ENCODE measurements at places on chromosomes 2 and 18.

DNA sequence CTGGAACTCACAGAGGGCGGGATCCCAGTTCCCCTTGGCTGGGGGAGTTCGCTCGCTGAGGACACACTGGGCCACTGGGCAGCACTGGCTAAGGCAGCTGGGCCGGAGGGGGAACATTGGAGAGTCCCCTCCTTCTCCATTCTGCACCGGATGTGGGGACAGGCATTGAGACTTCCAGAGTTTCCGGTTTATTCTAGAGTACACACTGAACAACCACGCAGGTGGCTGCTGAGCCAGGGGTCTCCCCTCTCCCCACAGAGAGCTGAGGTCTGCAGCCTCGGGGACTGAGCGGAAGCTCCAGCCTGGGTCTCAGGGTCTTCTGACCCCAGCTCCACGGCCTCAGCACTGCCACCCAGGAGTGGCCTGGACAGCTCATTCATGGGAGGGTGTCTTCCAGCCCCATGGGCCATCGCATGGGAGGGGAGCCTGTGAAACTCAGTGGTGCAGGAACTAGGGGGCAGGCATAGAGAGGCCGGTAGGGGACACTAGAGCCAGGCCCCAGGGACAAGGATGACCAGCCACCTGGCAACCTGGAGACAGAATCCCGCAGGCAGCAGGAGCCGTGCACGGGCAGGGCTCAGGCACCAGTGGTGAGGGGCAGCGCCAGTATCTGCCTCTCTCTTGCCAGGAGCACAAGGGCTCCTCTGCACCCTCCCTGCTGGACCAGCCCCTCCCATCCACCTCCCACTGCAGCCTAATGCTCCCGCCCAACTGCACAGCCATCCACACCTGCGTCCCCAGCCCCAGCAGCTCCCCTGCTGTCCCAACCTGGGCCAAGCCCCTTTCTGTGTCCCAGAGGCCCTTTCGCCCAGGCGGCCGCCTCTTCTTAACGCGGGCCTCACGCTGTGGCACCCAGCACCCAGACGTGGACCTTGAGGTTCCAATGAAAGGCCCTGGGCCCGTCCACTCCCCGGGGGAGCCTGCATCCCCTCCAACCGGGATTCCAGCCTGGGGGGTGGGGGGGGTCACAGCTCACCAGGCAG lies 45.1 kb upstream of the GPC1 start:
- DNase-seq, result peak; percentile 36

DNA sequence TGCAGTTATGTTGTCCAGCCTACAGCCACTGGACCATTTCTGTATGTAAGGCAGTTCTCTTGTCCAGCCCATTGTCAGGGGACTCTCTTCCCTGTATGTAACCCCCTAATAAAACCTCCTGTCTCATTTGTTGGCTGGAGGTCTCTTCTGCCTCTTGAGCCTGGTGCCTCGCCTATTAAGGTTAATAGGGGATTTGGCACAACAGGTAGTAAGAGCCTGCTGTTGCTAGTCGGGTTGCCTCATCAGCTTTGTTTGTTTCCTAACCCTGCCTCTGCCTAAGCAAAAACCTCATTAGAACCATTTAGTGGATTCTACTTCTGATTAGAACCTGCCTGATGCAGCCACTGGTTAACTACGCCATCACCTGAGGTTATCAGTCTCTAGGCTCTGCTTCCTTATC lies 62.2 kb upstream of the STPG4 start:
- DNase-seq, result no peak

DNA sequence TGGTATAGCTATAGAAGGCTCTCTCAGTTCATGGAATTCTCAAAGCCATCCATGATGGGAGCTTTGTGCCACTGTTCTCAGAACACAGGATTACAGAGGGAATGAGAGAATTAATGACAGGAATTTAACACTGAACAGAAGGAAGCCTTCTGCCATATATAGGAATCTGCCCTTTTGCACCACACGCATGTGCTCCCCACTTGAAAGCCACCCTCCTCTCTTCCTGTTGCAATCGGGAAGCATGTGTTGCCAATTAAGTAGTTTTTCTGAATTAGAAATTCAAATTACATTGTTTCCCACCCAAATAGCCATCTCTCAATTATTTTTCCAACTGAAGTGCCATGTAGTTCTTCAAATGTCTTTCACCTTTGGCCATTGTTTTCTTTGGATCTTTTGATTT lies 71.3 kb downstream of the C1D start:
- peak; percentile 28 for DNase-seq

DNA sequence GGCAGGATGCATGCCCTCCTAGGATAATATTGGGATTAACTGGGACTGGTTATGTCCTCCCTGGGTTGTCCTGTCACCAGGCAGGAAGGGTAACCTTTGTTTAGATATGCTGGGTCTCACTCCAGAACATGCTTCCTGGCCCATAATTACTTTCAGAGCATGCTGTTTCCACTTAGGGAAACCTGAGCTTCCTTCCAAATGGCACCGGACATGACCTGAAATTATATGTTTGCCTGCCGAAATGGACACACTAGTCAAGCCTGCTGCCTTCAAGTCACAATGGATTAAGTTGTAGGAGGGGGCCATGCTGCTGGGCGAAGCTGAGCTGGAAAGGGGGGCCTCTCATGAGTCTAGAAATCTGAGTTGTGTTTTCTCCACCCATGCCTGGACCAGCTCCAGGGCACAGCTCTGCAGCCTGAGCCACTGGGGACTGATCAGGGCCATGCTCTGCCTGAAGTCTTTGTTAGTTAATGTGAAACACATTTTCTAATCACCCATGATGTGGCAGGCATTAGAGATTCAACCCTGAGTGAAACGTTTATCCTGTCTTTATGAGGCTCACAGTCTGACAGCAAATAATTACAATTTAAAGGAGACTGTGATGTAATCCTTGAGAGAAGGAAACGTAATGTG lies 273.3 kb downstream of the TNS1 start:
- DNase-seq, result peak; percentile 72

DNA sequence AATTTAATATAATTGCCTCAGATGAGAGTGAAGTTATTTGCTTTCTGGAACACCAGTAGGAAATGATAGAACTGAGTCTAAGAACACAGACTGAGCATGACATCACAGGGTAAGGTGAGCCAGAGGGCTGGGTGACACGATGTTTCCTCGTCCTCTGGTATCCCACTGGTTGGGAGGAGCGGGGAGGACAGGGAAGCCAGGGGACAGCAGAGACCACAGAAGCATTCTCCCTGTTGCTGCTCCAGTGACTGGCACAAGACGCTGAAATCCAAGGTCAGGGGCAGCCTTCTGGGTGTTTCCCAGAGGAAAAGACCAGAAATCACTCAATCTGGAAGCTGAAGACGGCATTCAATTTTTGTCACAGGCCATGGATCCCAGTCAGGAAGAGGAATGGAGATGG lies 363.4 kb upstream of the SOX11 start:
- no peak for DNase-seq

DNA sequence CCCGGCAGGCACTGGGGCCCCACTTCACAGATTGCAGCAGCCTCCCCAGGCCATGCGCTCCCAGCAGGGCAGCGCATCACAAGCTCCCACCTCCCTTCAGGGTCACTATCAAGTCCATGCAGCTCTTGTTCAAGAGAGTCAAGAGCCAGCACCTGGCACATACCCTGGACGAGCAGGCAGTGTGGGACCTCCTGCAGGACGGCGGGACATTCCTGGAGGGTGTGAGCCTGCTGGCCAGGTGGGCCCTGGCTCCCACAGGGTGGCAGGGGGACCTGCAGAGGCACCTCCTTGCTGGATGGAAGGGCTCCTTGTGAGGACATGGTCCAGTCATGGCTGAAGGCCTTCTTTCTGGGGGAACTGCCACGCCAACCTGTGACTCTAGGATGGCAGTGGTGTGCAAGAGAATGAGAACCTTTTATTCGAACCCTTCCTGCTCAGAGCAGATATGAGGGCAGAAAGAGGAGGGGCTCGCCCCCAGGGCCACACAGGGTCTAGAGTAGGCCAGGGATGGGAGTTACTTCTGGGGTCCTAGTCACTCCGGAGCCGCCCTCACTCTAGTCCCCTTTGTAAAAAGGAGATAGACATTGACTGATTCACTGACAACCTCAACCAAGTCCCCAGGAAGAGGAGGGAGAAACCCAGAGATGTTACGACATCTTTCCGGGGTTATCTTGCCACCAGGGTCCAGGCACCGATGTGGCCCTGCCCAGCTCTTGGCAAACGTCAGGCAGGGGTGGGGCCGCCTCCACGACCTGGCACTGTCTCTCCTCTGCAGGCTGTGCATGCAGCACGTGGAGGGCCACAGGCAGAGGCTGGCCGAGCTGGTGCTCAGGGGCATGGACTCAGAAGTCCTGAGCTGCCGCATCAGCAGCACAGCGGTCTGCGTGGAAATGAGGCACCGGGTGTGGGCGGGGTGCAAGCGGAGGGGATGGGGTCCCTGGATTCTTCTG lies 31.3 kb downstream of the HJURP start:
- no peak for DNase-seq

GRCh38 chr18:12492907-12493306 lies 85.2 kb downstream of the PRELID3A start:
- DNase-seq, result no peak

DNA sequence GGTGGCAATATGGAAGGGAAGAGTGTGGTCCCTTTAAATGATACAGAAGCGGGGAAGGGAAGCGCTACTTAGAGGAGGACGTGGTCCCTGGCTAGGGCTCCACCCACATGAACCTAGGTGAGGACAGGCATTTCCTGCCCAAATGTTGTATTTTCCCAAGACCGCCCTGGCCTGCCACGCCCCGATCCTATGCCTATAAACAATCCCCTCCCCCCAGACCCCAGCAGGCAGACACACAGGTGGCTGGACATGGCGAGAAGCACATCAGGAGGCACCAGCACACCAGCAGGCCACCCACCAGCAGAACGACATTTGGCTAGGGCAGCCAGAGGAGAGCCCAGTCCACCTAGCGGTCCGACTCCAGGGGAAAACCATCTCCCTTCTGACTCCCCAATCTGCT lies 47.2 kb downstream of the METTL8 start:
- no peak for DNase-seq

- DNase-seq, result no peak
Observed at GRCh38 chr18:670522-670921, 13.1 kb downstream of the TYMS start.

GRCh38 chr18:77099485-77100370 lies 32.9 kb downstream of the MBP start:
- DNase-seq, result no peak

GRCh38 chr2:130354139-130354428 lies 1.8 kb upstream of the PTPN18 start:
- peak; percentile 31 for DNase-seq

GRCh38 chr18:56982766-56983165 lies 164.1 kb upstream of the BOD1L2 start:
- no peak for DNase-seq

DNA sequence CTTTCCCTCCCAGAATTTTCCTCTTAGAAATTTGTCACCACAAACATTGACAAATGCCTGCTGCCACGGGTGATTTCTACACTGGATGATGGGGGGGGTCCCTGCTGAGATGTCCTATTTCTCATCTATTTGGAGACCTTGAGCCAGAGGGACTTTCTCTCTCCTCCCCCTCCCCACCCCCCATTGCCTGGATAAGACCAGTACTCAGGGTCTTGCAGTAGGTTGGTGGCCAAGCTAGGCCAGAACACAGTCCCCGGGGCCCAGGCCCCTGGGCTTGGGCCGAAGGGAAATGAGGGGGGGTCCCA lies 560 bp upstream of the DUSP2 start:
- no peak for DNase-seq

DNA sequence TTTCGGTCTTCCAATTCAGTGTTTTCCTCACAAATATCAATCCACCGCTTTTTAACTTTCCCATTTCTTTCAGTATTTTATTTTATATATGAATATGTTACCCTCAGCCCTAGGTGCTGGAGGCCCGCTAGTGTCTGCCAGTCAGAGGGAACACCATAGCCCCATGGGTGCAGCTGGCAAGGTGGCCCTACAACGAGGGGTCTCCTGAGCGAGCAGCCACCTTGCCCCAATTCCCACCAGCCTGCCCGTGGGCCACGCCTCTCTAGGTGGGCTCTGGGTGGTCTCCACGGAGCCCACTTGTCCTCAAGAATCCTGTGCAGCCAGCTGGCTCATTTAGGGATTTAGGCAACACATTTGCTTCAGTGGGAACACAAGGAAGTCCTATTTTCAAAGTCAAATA lies 72.5 kb upstream of the RGPD5 start:
- no peak for DNase-seq

- DNase-seq, result peak; percentile 29
Observed at GRCh38 chr2:113977660-113978523, 88.0 kb downstream of the ACTR3 start.

DNA sequence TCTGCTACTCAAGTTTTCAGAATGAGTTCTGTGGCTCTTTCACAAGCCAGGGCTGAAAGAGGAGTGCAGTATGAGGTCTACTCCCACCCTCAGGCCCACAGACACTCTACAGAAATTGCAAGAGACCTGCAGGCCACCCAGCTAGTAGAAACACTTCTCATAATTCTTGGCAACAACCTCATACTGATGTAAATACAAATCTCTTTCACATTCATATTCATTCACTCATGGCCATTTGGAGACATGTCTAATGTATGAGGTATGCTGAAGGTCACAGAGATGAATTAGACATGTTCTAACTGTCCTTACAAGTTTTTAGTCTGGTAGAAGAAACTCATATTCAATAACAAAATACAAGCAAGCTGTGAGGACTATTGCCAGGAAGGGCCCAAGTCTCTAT lies 83.8 kb upstream of the KLHL29 start:
- peak; percentile 15 for DNase-seq

- DNase-seq, result no peak
Observed at GRCh38 chr2:104788742-104789455, 65.0 kb upstream of the POU3F3 start.

- peak; percentile 89 for DNase-seq
Observed at GRCh38 chr18:58362027-58362575, 266.8 kb downstream of the ALPK2 start.

GRCh38 chr2:240060977-240061591 lies 7.8 kb upstream of the OR6B3 start:
- peak; percentile 52 for DNase-seq

- no peak for DNase-seq
Observed at GRCh38 chr2:176122052-176122682, 352 bp upstream of the HOXD9 start.

DNA sequence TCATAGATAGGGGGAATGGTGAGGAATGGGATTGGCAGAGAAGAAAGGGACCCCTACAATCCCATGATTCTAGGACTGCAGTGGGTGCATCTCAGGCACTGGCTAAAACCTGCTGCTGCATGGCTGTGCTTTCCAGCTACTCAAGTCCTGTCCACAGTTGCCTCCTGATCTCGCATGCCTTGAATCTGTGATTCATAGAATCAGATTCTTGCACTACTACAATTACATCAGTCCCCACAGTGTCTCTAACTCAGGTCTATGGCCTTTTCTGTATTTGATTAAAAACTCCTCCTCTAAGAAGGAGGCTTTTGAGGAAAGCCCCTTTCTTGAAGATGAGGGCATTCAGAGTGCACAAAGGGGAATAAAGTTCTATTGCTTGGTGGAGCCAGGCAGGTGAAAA lies 117.4 kb downstream of the LRATD1 start:
- no peak for DNase-seq

DNA sequence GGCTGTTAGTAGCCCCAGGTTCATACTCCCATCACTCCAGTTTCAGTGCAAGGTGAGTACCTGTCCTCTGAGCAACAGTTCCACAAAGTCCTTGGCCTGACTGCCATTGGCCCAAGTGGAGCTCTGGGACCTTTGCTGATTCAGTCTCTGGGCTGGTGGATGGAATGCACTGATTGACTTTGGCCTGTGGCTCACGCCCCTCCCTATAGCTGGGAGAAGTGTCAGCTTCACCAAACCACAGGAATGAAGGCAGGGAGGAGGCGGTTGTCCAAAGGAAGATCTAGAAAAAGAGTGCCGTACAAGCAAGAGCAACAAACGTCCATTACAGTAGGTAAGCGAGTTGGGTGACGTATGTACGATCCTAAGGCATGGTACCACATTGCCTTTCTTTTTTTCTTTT lies 34.0 kb downstream of the QPCT start:
- DNase-seq, result peak; percentile 69

- DNase-seq, result no peak
Observed at GRCh38 chr18:54813977-54814565, 14.2 kb upstream of the RAB27B start.

All from foreskin fibroblast (primary cell).